A549 treated with RU486 at 1 μM for 4 hours (cell line): ENCODE measurements at places on chromosomes 3 and 15. TPM values are rescaled to one million over a fixed set of nuclear protein-coding genes. Genes with fewer than 3 reads are reported as not detected.

TMEM43 gene
- total RNA-seq = 63.9 to 82.9 TPM (median 79.2 TPM) in 5 replicates

GNAI2 gene
- 31.9 to 44.2 TPM (median 43.1 TPM) in 5 replicates for total RNA-seq

TNFAIP8L3 gene
- total RNA-seq = 5.3 to 9.7 TPM (median 6.9 TPM) in 5 replicates

XCR1 gene
- total RNA-seq = not detected in 5 replicates

IL20RB gene
- total RNA-seq = 0.71 to 1.0 TPM (median 0.90 TPM) in 5 replicates

PLCH1 gene
- total RNA-seq = 0.85 to 1.4 TPM (median 1.3 TPM) in 5 replicates

ALPK3 gene
- 0.02 to 0.12 TPM (median 0.09 TPM) in 5 replicates for total RNA-seq
